ENCODE measurements at places on chromosomes 3 and 15.

DNA sequence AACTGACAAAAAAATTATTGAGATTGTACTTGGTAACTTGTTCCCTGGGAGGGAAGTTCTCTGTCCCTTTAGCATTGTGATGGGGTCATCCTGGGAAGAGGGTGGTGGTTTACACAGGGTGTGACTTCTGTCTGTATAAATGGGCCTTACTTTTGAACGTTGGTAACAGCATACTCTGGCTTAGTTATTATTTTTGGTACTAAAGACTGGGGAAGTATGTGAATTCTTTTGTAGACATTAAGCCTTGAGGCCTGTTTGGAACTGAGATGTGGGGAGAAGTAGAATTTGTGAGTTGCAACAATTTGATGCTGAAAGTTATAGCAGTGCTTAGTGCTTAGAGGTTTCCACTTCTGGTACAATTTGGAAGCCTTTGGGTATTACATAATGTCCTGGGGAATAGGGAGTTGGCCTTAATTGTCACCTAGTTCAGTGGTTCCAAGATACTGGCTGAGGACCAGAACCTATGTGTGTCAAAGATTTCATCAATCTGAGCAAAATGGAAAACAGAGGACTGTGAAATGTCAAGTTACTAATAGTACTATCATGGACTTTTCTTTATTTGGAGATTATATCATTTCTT lies 15.9 kb downstream of the TLNRD1 start:
- DNase-seq, result no peak

DNA sequence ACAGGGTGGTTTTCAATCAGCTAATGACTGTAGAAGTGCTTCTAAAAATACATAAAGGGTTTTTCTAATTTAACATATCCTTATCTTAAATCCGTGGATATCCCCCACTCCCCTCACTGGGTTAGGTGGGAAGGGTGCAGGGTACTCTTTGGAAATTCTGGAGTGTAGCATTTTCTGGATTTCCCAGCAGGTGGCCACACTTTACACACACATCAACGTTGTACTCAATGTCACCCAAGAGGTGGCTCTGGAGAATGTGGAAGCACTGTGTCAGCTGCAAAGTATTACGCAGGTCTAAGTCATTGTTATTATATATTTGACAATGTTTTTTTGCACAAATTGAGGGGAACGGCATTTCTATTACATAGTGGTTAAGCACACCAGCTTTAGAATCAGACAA lies 168.8 kb downstream of the CHDH start:
- no peak for DNase-seq

- DNase-seq, result no peak
These were observed 167.3 kb downstream of the NECTIN3 start for GRCh38 chr3:111238885-111239284.

- DNase-seq, result no peak
These were observed 24.1 kb downstream of the SIDT1 start for GRCh38 chr3:113556316-113556945.

DNA sequence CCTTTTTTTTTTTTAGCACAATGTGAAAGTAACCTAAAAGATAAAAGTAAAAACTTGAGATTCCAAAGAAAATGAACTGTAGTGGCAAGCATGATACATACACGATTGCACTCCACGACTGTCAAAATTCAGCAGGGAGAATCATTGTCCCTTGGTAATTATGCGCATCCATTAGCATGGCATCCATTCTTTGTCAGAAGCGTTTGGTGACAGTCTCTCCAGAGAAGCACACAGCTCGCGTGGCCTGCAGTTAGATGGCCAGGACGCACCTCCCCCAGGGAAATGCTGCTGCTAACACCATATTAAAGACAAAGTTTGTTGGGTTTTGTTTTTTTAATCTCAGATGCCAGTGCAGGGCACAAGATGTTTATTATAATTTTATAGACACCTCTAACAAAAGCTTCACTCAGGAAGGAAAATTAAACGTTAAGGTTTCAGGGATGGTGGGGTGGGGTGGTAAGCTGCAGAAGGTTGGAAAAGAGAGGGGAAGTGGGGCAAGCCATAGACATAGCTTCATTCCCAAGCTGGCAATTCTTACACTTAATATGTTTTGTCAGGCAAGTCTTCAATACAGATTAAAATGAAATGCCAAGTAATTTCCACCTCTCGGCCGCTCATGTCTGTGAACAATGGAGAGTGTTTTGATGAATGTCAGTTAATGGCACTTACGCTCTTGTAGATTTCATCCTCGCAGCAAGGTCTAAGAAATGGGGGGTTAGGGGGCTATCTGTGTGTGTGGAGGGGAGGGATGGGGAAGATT lies 142.8 kb upstream of the TOPAZ1 start:
- no peak for DNase-seq

- DNase-seq, result no peak
These were observed 149.0 kb upstream of the TLE3 start for GRCh38 chr15:70246623-70247220.

DNA sequence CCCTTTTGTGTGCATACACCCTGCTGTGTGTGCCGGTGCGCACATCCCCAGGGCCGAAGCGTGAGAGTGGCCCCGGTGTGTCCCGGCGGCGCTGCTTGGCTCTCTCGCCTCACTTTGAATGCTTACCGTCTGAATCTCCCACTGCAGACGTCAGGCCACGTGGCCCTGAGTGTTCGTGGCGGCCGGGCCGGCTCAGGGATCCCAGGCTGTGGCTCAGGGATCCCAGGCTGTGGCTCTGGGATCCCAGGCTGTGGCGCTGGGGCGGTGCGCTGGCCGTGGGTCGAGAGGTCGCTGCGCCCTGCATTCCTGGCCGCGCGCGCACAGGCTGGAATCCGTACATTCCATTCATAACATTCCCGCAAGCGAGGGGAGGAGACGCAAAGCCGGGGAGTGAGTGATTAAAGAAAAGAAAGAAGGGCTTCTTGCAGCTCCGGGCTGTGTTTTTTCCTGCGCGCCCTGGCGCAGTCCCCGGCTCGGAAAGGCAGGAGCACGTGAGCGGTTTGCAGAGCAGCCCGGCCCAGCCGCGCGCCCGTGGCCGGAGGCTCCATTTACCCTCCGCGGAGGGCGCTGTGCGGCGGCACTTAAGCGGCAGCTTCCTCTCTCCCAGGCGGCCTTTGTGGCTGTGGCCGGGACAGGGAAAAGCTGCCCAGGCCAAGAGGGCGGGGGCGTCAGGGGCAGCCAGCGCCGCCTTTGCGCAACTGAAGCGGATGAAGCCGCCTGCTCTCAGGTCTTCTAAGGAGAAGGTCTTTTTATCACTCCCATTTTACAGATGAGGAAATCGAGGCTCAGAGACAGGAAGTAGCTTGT lies 87.0 kb upstream of the ALDH1L1 start:
- DNase-seq, result no peak

- DNase-seq, result no peak
These were observed 14.2 kb upstream of the ANKDD1A start for GRCh38 chr15:64897345-64897985.

GRCh38 chr3:96813820-96814650 lies at the start of gene EPHA6:
Gene EPHA6 (plus strand): TSS chr3:96814594.
- DNase-seq, result no peak

GRCh38 chr3:50272911-50273688 lies 4.2 kb downstream of the SEMA3B start:
- peak; percentile 55 for DNase-seq

GRCh38 chr3:79773291-79773690 lies 5.5 kb upstream of the ROBO1 start:
- no peak for DNase-seq

DNA sequence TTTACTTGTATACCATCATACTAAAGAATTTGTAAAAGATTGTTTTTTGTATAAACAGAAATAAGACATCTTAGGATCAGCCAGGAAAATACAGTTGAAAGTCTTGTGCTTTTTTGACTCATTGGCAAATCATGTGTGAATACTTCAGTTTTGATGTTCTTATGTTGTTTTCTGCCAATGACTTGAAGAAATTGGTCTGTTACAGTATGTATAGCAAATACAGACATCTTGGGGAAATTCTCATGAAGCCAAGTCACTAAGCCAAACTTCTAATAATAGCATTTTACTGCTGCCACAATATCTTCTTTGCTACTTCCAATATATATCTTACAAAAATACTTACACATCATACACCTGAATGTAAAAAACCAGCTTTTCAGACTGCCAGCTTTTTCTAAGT lies 83.2 kb downstream of the DZIP3 start:
- DNase-seq, result no peak

GRCh38 chr15:81184188-81184587 lies 12.5 kb upstream of the IL16 start:
- DNase-seq, result no peak

DNA sequence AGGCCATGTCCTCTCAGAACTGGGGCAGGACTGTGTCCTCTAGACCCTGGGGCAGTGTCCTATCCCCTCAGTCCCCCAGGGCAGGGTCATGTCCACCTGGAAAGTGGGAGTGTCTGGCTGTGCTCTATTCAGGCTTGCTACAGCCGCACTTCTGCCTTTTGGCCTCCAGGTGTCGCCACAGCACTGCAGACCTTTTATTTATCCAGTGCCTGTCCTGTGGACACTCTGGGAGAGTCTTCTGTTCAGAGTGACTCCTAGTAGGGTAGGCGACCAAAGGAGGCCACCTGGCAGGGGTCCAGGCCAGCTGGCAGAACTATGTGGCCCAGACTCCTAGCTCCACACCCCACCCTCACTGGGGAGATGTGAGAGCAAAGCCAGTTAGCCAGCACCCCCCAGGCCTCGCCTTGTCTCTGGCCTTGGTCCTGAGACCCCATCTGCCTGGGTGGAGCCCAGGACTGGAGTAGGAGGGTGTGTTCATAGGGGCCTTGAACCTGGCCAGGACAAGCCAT lies 3.9 kb downstream of the TMIE start:
- peak; percentile 22 for DNase-seq

DNA sequence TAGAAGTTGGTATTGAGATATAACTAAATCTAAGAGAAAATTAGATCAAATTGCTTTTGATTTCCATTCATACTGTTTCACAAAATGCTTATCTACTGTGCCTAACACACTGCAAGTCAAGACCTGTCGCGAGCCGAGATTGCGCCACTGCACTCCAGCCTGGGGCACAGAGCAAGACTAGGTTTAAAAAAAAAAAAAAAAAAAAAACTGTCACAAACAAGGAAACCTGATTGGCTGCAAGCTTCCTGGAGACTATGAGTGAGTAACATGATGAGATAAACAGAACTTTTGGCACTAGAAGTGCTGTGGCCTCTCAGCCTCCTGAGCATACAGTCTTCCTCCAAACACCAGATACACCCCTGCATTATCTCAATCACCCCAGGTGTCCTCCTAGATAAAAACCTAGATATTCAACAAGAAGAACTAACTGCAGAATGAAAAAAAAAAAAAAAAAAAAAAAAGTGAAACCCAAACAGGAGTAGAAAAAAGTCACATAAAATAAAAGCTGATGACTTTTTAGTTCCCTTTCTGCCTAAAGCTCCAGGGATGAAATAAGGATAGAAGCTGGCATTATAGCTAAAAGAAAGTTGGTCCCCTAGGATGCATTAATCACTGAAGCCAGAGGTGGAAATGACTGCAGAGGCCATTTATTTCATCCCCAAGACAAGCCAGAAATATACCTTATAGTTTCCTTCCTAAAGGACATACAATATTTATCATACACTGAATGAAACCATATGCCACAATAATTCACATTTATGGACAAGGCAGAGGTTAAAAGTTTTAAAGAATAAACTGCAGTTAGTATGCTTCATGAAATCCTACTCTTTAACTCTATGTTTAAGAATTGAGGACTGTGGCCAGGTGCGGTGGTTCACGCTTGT lies 82.4 kb downstream of the P3H2 start:
- no peak for DNase-seq

GRCh38 chr3:180283251-180283650 lies 246.5 kb upstream of the PEX5L start:
- no peak for DNase-seq

DNA sequence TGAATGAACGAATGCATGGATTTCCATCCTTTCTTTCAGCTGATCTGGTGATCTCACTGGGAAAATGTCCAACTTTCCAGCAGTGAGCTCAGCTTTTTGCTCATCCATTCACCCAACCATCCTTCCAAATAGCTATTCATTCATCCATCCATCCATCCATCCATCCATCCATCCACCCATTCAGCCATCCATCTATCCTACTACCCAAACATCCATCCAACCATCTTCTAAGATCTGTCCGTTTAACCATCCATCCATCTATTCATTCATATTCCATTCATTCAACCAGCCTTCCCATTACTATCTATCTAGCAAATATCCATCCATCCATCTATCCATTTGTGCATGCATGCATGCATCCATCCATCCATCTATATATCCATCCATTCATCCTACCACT lies 39.4 kb downstream of the WNT7A start:
- DNase-seq, result no peak

DNA sequence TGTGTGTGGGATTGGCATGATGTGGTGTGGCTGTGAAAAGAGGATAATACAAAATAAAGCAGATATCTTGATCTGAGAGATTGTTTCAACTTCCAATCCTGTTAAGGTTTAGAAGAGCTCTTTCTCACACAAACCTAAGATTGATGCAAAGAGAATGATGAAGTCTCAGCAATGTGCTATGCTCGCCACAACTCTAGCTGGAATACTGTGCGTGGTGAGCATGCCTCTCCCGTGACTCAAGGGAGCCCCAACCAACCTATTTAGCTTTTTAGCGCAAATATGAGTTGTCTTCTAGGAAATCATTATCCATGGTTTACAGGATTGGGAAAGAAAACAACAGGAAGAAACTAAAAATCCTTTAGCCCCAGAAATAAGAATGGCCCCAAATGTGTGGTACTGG lies 28.5 kb downstream of the BTLA start:
- no peak for DNase-seq

GRCh38 chr3:127034990-127035652 lies 52.2 kb downstream of the PLXNA1 start:
- DNase-seq, result no peak

GRCh38 chr15:62426387-62426956 lies 261.4 kb upstream of the C2CD4B start:
- DNase-seq, result no peak

GRCh38 chr3:73719861-73720260 lies 95.1 kb upstream of the PDZRN3 start:
- no peak for DNase-seq

GRCh38 chr3:46907271-46907670 lies 29.8 kb downstream of the PTH1R start:
- DNase-seq, result no peak

DNA sequence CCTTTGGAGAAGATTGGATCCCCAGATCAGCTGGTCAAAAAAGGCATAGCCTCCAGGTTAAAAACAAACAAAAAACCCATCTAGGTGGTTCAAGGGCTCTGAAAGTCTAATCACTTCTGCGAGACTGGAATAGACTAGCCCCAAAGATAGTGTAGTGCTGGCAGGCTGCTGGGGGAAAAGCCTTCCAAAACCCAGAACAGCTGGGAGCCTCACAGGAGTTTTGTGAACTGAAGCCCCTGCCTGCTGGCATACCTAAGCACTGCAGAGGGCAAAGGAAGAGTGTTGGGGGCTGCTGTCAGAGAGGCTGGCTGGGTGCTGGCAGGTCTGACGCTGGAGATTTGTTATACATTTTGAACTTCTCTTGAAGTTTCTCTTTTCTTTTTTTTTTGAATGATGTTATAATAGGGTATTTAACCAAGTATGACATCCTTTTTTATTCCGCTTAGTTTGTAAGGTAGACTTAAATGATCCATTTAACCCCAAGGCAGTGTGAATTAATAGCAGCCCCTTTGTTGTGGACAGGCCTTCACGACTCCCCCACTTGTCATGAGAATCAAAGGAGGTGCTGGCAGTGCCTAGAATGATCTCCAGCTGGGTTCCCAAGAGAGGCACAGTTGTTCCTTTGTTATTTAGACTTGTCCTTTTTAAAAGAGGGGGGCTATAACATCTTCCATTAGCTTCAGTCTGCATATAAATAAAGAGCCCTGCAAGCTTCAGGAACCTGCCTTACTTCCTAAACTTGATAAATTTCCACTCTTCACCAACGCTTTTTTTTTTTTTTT lies 53.9 kb downstream of the CRTC3 start:
- no peak for DNase-seq

- no peak for DNase-seq
These were observed 103.0 kb upstream of the TGFBR2 start for GRCh38 chr3:30503446-30503845.
